ENCODE measurements at places on chromosomes 11 and 22.
A peak's percentile ranks its signal among the peaks of the same experiment; 100 is the strongest.

DNA sequence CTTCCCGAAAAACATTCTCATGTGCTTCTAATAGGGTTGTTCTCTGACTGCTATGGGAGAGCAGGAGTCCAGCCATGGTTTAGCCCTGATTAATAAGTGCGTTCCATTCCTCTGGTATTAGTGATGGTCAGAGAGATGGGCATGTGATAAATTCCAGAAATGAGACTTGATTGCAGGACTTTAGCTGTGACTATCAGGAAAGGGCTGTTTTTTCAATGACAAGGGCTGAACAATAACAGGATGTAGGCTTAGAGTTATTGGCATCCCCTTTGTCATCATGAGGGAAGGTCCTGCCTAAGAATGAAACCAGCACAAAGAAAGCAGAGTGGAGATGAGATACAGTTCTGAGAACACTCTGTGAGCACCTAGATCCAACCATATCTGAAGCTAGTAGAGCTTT, 494.6 kb downstream of the MIAT start:
- no peaks in the 10 kb centered on the region for H3K27me3 ChIP-seq
- no peaks in the 10 kb centered on the region for H3K36me3 ChIP-seq
- DNase-seq = no peak
- H3K4me3 ChIP-seq = no peak overlapping the region
- no peak overlapping the region for H3K27ac ChIP-seq

DNA sequence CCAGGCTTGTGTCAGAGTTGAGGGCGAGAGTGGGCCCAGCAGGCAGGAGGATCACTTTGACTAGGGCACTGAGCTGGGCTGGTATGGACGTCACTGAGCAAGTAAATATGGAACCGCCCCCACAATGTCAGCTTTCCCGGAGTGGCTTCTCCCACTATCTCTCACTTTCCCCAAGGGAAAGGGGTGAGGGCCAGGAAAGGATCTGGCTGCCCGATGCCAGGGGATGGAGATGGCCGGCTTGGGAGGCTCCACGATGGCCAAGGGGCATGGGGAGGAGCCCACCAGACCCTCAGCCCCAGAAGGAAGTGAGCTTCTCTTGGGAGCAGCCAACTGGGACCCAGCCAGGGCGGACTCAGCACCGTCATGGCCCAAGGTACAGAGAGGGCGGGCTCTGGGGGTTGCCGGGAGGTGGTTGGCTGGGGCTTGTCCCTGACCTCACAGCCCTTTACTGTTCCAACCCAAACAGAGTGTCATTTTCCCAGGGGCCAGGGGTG, 8.7 kb downstream of the PRDM11 start:
- H3K27me3 ChIP-seq = no peaks in the 10 kb centered on the region
- H3K27ac ChIP-seq = no peak overlapping the region
- no peak overlapping the region for H3K4me3 ChIP-seq
- peaks cover 6% of the 10 kb centered on the region for H3K4me1 ChIP-seq
- no peaks in the 10 kb centered on the region for H3K36me3 ChIP-seq

GRCh38 chr11:130123414-130124040, 36.1 kb upstream of the ST14 start:
- no peak overlapping the region for H3K4me3 ChIP-seq
- no peaks in the 10 kb centered on the region for H3K27me3 ChIP-seq
- H3K4me1 ChIP-seq = no peaks in the 10 kb centered on the region
- H3K36me3 ChIP-seq = peaks cover 34% of the 10 kb centered on the region

DNA sequence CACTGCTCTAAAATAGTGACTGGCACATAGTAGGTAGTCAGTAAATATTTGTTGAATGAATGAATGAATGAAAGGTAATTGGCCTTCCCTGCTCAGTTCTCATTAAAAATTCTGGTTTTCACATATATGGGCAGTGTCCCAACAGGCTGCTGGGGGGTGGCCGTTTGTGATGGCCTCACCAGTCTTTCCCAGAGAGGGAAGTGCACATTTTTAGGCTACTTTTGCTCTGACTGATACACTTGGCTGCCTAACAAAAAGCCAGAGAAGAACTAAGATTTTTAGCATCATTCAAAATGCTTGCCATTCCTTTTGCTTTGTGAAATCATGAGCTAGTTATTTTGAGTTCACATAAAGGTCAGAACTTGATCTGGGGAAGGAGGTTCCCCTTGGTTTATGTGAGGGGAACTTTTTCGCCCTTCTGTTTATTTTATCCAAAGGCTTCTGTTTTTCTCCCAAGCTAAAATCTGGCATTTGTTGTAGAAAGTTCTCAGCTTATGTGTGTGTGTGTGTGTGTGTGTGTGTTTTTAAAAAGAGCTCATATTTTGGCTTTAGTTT, 83.1 kb downstream of the PTPRJ start:
- H3K4me1 ChIP-seq = no peaks in the 10 kb centered on the region
- no peak overlapping the region for H3K4me3 ChIP-seq
- DNase-seq = no peak
- H3K27ac ChIP-seq = peak overlapping the region; percentile 21

GRCh38 chr22:25624476-25624875, 60.0 kb downstream of the GRK3 start:
- H3K4me1 ChIP-seq = no peaks in the 10 kb centered on the region
- H3K4me3 ChIP-seq = no peak overlapping the region
- no peaks in the 10 kb centered on the region for H3K36me3 ChIP-seq
- no peaks in the 10 kb centered on the region for H3K27me3 ChIP-seq
- no peak overlapping the region for H3K27ac ChIP-seq

DNA sequence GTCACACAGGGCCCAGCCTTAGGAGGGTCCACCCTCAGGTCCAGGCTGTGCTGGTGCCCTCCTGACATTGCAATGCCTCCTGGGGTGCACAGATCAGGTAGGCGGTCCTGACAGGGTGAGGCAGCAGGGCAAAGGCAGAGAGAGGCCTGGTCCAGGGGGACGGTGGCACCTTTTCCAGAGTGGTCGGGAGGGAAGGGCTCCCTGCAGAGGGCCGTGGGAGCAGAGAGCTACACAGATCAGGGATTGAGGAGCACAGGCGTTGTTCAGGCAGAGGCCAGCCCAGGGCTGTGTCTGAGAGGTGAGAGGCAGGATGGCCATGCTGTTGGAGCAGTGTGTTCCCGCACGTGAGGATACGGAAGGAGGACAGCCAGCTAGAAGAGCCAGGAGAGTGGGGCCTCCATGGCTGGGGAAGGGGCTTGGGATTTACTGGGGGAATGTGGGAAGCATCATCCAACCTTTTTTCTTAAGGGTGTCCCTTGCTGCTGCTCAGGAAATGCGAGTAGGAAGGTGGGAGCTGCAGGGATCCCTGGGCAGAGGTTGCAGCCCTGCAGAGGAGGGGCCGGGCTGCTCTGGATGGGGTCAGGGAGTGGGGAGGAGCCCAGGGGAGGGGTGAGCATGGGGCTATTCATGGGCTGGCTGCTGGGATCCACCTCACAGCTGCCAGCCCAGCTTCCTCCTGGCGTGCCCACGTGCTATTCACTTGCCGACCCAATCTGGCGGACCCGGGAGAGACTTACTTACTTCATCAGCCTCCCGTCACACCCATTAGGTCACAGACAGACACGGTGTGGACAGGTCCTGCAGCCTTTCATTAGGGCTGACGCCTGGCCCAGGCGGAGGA, 1516.4 kb downstream of the TBC1D22A start:
- no peak overlapping the region for H3K27ac ChIP-seq
- no peak for DNase-seq

DNA sequence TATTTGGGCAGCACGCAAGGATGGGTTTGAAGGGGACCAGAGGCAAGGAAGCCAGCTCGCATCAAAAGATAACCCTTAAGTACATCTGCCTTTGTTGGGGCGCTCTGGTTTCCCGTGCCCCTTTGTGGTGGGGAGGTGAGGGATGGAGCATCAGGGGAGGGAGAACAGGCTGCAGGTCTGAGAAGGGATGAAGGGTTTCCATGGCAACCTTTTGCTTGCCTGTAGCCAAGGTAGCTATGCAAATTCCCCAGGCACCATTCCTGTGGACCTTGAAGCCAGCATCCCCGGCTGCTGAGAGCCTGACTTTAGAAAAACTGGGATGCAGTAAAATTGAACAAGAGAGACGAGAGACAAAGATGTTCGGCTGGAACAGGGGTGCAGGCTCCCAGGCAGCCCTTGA, 75.7 kb downstream of the SEZ6L start:
- H3K27me3 ChIP-seq = no peaks in the 10 kb centered on the region
- H3K4me1 ChIP-seq = no peaks in the 10 kb centered on the region
- no peak for DNase-seq
- H3K4me3 ChIP-seq = no peak overlapping the region
- no peaks in the 10 kb centered on the region for H3K36me3 ChIP-seq

GRCh38 chr22:37233751-37234631, 10.1 kb downstream of the RAC2 start:
- no peaks in the 10 kb centered on the region for H3K27me3 ChIP-seq
- no peaks in the 10 kb centered on the region for H3K36me3 ChIP-seq
- no peak overlapping the region for H3K4me3 ChIP-seq
- H3K4me1 ChIP-seq = peaks cover 62% of the 10 kb centered on the region
- peak overlapping the region; percentile 91 for H3K27ac ChIP-seq

- no peaks in the 10 kb centered on the region for H3K4me1 ChIP-seq
- no peaks in the 10 kb centered on the region for H3K27me3 ChIP-seq
- peak overlapping the region; percentile 66 for H3K4me3 ChIP-seq
- H3K36me3 ChIP-seq = no peaks in the 10 kb centered on the region
- no peak for DNase-seq
- H3K27ac ChIP-seq = peak overlapping the region; percentile 84
Measured at GRCh38 chr11:119185981-119186634, 833 bp downstream of the NHERF4 start.

DNA sequence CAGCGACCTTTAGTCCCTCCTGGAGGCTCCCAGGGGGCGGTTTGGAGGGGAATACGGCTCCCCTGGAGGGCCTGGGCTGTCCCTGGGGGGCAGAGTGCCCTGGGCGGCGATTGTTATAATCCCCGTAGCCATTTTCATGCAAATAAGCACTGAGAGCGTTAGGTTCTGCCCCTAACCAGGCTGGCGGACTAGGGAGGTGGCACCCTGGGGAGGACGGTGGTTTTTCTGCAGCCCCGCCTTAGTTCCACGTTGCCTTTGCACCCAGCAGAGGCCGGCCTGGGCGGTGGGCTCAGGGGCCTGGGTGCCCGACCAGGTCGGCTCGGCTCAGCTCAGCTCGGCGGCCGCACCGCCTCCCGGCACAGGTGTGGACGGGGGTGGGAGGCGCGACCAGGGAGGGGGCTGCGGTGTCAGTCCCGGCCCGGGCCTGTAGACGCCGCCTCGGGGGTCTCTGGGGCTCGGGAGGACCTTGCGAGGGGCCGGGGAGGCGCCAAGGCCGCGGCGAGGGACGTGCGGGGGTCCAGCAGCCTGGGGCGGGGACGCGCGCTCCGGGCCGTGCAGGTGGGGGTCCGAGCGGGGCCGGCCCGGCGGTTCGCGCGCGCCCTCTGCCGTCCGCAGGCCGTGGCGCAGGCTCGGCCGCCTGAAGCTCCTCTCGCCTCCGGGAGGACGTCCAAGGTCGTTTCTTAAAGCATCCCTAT, 2.3 kb upstream of the DUSP8 start:
- H3K27me3 ChIP-seq = no peaks in the 10 kb centered on the region
- peak overlapping the region; percentile 84 for H3K27ac ChIP-seq
- DNase-seq = peak; percentile 89
- H3K36me3 ChIP-seq = no peaks in the 10 kb centered on the region
- H3K4me1 ChIP-seq = peaks cover 15% of the 10 kb centered on the region

GRCh38 chr11:2537010-2537705, 92.3 kb downstream of the KCNQ1 start:
- no peaks in the 10 kb centered on the region for H3K36me3 ChIP-seq
- H3K27ac ChIP-seq = no peak overlapping the region
- H3K4me3 ChIP-seq = no peak overlapping the region

DNA sequence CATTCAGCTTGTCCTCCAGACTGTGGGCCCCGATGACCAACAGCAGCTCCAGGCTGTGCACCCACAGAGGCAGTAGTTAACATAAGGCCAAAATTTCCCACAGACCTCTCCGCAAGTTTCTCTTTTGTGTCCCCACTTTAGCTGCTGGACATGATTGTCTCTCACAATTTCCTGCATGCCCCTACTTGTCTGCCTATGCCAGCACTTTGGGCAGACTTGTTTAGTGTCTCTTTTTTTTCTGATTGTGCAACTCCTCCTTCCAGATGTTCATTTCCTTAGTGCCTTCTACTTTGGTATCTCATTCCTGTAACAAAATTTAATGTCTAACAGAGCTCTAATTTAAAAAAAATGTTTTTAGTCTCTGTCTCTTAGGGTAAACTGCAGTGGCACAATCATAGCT, 23.8 kb upstream of the SCN3B start:
- no peaks in the 10 kb centered on the region for H3K36me3 ChIP-seq
- H3K27ac ChIP-seq = no peak overlapping the region
- no peak for DNase-seq
- no peaks in the 10 kb centered on the region for H3K27me3 ChIP-seq
- H3K4me3 ChIP-seq = no peak overlapping the region
- no peaks in the 10 kb centered on the region for H3K4me1 ChIP-seq

DNA sequence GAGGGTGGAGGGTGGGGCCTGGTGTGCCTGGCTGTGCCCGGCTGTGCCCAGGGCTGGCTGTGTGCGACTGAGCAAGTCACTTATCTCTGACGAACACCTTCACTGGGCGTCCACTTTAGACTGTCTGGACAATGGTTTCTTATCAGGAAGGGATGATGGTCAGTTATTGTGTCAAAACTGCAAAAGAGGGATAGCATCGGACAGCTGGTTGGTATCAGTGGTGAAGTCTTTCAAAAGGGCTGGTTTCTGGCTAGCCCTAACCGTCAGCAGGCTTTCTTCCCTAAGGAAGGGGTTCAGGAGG, 4.1 kb upstream of the MGAT3 start:
- no peaks in the 10 kb centered on the region for H3K4me1 ChIP-seq
- no peaks in the 10 kb centered on the region for H3K27me3 ChIP-seq
- no peak overlapping the region for H3K27ac ChIP-seq
- no peak overlapping the region for H3K4me3 ChIP-seq

DNA sequence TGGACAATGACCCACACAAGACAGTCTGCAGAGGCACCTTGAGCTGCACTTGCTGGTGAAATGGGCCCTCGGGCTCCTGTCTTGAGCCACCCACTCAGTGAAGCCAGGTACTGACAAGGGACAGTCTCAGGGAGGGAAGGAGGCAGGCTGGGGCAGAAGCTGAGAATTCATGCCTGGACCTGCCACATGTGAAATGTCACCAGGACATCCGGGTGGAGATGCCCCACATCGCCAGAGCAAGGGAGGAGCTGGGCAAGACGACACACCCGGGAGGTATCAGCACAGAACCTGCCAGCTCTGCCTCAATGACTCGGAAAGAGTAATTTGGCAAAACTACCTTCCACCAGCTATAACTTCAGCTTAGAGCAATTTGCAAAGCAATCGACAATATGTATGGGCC, 23.5 kb downstream of the CPT1A start:
- DNase-seq = no peak
- no peaks in the 10 kb centered on the region for H3K4me1 ChIP-seq
- no peak overlapping the region for H3K27ac ChIP-seq
- no peak overlapping the region for H3K4me3 ChIP-seq
- no peaks in the 10 kb centered on the region for H3K36me3 ChIP-seq

- H3K4me1 ChIP-seq = no peaks in the 10 kb centered on the region
- no peak for DNase-seq
- no peak overlapping the region for H3K4me3 ChIP-seq
- H3K27ac ChIP-seq = no peak overlapping the region
- no peaks in the 10 kb centered on the region for H3K36me3 ChIP-seq
Measured at GRCh38 chr11:9176550-9176949, 85.2 kb upstream of the SCUBE2 start.

- no peak for DNase-seq
- H3K27me3 ChIP-seq = no peaks in the 10 kb centered on the region
- no peaks in the 10 kb centered on the region for H3K4me1 ChIP-seq
- no peaks in the 10 kb centered on the region for H3K36me3 ChIP-seq
Measured at GRCh38 chr11:59141673-59142460, 789 bp upstream of the FAM111A start.

GRCh38 chr11:17533778-17534415, 10.3 kb downstream of the USH1C start:
- H3K27ac ChIP-seq = no peak overlapping the region
- no peak for DNase-seq

Measured in Peyer's patch (tissue), 4 donors.